ENCODE measurements at places on chromosomes 16 and 17.

DNA sequence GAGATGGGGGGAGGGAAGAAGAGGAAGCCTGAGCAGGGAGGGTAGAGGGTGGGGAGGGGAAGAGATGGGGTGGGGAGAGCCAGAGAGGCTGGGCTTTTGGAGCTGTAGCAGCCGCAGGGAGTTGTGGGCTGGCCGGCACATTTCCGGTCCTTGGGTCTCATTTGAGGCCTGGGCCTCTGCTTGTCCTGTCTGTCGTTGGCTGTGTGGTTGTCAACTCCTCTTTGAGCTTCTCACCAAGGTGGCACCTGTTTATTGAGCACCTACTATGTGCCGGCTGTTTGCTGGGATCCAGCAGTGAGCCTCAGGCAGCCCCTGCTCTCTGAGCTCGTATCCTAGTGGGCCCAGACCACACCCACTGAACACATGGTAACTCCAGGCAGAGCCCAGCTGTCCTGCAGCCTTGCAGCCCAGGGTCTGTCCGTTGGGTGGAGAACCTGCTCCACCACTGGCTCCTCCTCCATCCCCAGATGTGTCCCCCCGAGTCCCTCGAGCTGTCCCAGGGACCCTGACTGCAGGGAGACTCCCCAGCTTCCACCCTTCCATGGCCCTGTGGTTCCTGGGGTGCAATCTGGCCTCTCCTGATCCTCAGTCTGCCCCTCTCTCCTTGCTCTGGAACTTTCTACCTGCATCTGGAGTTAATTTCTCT is 164.9 kb downstream of the IRF8 start:
- DNase-seq, result no peak
- no peak overlapping the region for H3K4me3 ChIP-seq
- no peaks in the 10 kb centered on the region for H3K36me3 ChIP-seq

DNA sequence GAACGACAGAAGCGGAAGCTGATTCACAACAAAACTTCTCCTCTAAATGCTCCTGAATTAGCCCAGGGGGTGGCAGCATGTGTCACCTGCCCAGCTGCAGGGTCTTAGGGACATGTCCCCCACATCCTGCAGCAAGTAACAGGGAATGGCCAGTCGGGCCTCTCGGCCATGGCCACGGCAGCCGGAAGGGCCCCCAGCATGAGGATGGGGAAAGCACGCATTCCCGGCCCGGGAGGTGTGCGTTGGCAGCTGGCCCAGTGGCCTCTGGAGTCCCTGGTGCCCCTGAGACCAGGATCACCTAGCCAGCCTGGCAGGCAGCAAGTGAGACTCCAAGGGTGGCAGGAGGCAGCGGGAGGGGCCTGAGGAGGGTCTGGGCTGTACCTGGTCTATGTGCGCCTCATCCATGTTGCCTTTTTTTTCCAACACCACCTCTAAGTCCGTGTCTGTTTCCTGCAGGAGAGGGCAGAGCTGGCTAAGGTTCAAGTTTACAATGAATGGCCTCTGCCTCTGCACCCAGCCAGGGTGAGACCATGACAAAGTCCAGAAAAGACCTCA is 7.0 kb downstream of the KNOP1 start:
- no peak for DNase-seq
- H3K27ac ChIP-seq, result no peak overlapping the region
- H3K36me3 ChIP-seq, result no peaks in the 10 kb centered on the region
- no peaks in the 10 kb centered on the region for H3K4me1 ChIP-seq
- H3K4me3 ChIP-seq, result no peak overlapping the region
- H3K27me3 ChIP-seq, result no peaks in the 10 kb centered on the region

DNA sequence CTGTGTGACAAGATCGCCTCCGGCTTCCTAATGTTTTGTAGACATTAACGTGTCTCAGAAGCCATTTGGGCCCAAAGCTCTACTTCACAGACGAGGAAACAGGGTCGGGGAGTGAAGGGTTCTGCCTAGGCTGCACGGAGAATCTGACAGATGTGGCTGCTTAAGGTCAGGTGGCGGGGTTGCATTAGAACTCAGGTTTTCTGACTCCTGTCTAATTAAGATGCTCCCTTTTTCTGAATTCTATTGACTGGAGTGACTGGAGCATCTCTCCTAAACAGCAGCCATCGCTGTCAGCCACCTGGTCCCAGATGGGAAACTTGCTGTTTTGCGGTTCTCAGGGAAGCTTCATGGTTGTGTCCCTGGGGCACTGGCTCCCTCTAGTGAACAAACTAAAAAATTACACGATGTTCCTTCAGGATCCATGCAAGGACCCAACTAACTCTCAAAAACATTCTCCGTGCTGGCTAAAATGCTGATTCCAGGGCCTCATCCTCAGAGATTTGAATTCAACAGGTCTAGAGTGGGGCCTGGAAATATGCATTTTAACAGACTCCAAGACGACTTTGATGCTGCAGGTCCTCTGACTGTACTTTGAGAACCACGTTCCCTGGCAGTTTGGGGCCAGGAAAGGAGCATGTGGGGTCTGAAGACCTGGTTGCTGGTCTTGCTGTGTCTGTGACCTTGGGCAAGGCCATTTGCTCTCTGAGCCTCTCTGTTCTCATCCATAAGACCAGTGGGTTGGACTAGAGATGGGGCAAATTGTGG is 117.4 kb downstream of the IRF8 start:
- peaks cover 10% of the 10 kb centered on the region for H3K27me3 ChIP-seq
- no peak overlapping the region for H3K27ac ChIP-seq
- H3K36me3 ChIP-seq, result no peaks in the 10 kb centered on the region
- H3K4me1 ChIP-seq, result peaks cover 31% of the 10 kb centered on the region
- peak; percentile 83 for DNase-seq

- peaks cover 19% of the 10 kb centered on the region for H3K4me1 ChIP-seq
- peak overlapping the region; percentile 38 for H3K4me3 ChIP-seq
- no peak overlapping the region for H3K27ac ChIP-seq
- peak; percentile 69 for DNase-seq
- no peaks in the 10 kb centered on the region for H3K27me3 ChIP-seq
Measured at GRCh38 chr17:77666881-77667395, 291.6 kb upstream of the TNRC6C start.

DNA sequence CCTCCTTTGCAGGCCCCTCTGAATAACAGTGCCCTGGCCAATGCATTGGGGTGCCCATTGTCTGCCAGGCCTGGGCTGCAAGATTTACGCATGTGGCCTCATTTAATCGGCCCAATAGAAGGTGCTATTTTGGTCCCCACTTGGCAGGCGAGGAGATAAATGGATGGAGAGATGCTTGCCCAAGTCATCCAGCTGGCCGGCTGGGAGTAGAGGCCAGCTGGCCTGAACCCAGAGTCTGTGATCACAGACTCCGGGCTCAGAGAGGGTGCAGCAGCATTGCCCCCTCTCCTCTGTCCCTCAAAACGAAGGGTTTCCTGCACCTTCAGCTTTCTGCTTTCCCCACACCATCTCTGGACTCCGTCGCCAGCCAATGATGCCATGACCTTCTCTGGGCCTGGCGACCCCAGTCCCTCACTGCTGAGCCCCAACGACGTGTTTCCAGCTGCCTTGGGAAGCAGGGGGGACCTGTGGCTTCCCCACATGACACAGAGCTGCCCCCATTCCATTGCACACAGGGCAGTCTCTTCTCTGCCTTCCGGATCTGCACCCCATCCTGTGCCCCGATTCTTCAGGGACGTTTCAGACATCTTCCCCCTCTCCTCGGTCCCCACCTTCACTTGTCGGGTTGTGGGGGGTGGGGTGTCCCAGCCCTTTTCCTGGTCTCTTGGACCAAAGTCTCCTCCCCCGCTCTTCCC is 3.5 kb upstream of the ADGRG1 start:
- no peak for DNase-seq
- H3K4me3 ChIP-seq, result no peak overlapping the region
- H3K4me1 ChIP-seq, result no peaks in the 10 kb centered on the region

DNA sequence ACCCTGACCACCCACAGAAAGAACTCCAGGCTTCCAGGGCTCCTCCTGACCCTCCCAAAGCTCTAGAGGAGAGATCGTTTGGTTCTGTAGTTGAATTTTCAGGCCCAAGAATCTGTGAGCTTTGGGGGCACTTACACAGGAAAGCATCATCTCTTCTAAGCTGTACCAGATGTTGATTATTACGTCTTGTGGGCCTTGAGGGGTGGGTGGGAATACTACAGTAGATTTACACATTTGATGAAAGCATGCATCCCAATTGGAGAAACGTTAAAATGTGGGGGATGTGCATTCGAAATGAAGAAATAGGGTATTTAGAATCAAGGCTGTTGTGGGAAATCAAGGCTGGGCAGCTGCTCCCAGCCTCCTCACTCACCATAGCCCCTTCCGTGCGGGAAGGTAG is 61.9 kb downstream of the MGAT5B start:
- H3K4me3 ChIP-seq, result no peak overlapping the region
- no peak overlapping the region for H3K27ac ChIP-seq
- H3K36me3 ChIP-seq, result no peaks in the 10 kb centered on the region
- H3K27me3 ChIP-seq, result no peaks in the 10 kb centered on the region
- no peaks in the 10 kb centered on the region for H3K4me1 ChIP-seq
- no peak for DNase-seq

DNA sequence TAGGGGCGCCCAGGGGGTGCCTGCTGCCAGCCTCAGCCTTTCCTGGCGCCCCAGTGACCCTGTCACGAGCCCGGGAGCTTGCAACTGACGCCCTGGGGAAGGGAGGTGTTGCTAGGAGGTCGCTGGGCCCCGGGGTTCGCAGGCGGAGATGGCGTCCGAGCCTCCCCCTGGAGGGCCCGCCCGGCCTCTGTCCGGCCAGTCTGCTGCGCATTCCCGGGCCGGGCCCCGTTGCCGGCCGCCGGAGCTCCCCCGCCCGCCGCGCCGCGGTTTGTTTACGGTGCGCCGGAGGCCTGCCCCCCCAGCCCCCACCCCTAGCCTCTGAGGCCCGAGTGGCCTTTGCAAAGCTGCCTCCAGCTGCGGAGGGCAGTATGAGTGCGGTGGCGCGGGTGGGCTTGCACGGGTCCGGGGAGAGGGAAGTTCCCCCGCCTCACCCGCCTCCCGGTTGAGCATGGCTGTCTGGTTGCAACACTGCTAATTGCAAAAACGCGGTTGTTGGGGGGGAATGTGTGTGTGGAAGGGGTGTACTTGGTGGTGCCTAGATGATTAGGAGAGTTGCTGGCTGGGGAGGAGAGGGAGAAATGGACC is 514 bp downstream of the THRA start:
- peaks cover 3% of the 10 kb centered on the region for H3K27me3 ChIP-seq
- DNase-seq, result peak; percentile 48
- no peaks in the 10 kb centered on the region for H3K36me3 ChIP-seq
- H3K4me1 ChIP-seq, result peaks cover 30% of the 10 kb centered on the region
- peak overlapping the region; percentile 91 for H3K4me3 ChIP-seq

- peaks cover 19% of the 10 kb centered on the region for H3K4me1 ChIP-seq
- peak; percentile 88 for DNase-seq
- no peaks in the 10 kb centered on the region for H3K27me3 ChIP-seq
- H3K36me3 ChIP-seq, result no peaks in the 10 kb centered on the region
Measured at GRCh38 chr17:7988750-7989178, 13.7 kb upstream of the GUCY2D start.

- no peaks in the 10 kb centered on the region for H3K36me3 ChIP-seq
- no peak overlapping the region for H3K27ac ChIP-seq
Measured at GRCh38 chr17:42429726-42430447, 6.8 kb upstream of the CAVIN1 start.

- H3K36me3 ChIP-seq, result no peaks in the 10 kb centered on the region
- no peak for DNase-seq
- H3K4me1 ChIP-seq, result no peaks in the 10 kb centered on the region
- H3K4me3 ChIP-seq, result no peak overlapping the region
- H3K27me3 ChIP-seq, result no peaks in the 10 kb centered on the region
Measured at GRCh38 chr17:27818401-27819105, 18.2 kb upstream of the NOS2 start.

GRCh38 chr17:48067245-48067644 is 19.1 kb downstream of the NFE2L1 start:
- peaks cover 35% of the 10 kb centered on the region for H3K36me3 ChIP-seq
- H3K4me3 ChIP-seq, result no peak overlapping the region
- H3K27me3 ChIP-seq, result no peaks in the 10 kb centered on the region
- DNase-seq, result no peak
- H3K4me1 ChIP-seq, result no peaks in the 10 kb centered on the region

DNA sequence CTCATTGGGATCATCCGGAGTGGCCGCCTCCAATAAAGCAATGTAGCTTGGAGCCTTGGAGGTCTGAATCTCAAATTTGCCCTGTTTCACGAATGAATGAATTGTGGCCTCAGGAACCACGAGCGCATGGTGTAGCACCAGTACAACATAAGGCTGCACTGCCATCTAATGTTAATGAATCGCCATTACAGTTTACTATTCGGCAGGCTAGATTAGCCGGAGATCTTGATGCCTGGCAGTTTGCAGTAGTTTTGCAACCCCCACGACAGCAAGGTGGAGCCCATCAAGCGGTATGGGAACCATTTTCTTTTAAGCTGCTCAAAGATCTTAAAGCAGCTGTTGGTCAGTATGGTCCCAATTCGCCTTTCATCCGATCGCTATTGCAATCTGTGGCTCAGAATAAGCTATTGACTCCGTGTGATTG is 18.8 kb downstream of the ALOX15B start:
- no peak overlapping the region for H3K27ac ChIP-seq
- no peak overlapping the region for H3K4me3 ChIP-seq

- no peak overlapping the region for H3K4me3 ChIP-seq
- H3K36me3 ChIP-seq, result no peaks in the 10 kb centered on the region
- no peak overlapping the region for H3K27ac ChIP-seq
Measured at GRCh38 chr17:80168371-80168770, 1.5 kb upstream of the CARD14 start.

DNA sequence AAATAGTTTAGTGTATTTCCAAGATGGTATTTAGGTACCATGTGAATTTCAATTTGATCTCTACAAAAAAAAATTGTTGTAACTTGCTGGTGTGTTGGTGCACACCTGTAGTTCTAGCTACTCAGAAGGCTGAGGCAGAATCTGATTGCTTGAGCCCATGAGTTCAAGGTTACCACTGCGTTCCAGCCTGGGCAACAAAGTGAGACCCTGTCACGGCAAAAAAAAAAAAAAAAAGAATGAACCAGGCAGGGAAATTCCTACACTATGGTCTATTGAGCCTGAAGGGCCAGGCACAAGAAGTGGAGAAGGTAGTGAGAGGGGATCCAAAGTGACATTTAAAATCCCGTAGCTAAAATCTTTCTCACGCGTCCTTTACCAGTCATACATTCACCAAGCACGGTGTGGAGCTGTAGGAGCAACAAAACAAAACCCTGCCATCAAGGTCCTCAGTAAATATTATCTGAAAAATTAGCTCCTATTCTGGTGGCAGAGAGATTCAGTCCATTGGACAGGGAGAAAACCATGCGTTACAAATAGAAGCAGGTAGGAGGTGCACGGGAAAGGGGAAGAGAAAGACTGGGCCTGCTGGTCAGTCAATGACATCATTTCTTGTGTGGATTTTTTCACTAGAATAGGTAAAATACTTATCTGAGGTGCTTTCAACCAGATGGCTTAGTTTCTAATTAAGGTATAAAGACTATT is 27.3 kb downstream of the TXNDC11 start:
- no peaks in the 10 kb centered on the region for H3K27me3 ChIP-seq
- peaks cover 7% of the 10 kb centered on the region for H3K4me1 ChIP-seq
- H3K27ac ChIP-seq, result no peak overlapping the region
- DNase-seq, result no peak

- H3K27ac ChIP-seq, result no peak overlapping the region
- H3K4me3 ChIP-seq, result no peak overlapping the region
- DNase-seq, result no peak
- H3K4me1 ChIP-seq, result no peaks in the 10 kb centered on the region
- H3K27me3 ChIP-seq, result peaks cover 4% of the 10 kb centered on the region
Measured at GRCh38 chr17:16599537-16599936, 30.5 kb upstream of the ZNF287 start.

Measured in B cell (primary cell).